ENCODE measurements at places on chromosomes 4 and X.

GRCh38 chr4:139191373-139191772, 14.4 kb upstream of the ELF2 start:
- no peak for DNase-seq

GRCh38 chrX:41661366-41662095, 27.2 kb upstream of the GPR34 start:
- DNase-seq: no peak

- DNase-seq: no peak
These were observed 1.5 kb downstream of the PLS3 start for GRCh38 chrX:115562480-115562847.

- DNase-seq: no peak
These were observed 22.8 kb downstream of the PACRGL start for GRCh38 chr4:20723019-20723418.

GRCh38 chr4:78558410-78558809, 6.8 kb downstream of the ANXA3 start:
- DNase-seq: no peak

DNA sequence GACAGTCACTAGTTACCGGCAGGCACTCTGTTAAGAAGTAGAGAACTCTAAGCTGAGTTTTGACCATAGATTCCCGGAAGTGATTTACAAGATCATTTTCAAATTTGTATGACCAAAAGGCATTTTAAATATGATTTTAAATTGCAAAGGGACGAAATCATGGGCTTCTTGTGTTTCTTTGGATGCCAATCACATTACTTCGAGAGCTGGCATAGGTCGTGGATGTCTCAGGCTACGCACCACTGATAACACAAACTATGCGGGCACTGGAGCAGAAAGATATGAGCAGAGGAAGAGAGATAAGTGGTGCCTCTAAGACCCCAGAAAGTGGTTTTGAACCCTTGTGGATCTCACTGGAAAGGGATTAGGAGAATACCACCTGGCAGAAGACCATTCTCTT, 294.2 kb upstream of the FTHL17 start:
- DNase-seq: no peak

- no peak for DNase-seq
These were observed 28.7 kb downstream of the EFHC2 start for GRCh38 chrX:44314808-44315207.

- DNase-seq: peak; percentile 22
These were observed 93.5 kb downstream of the TNIP2 start for GRCh38 chr4:2662598-2662997.

- peak; percentile 73 for DNase-seq
These were observed 114.0 kb upstream of the ENPEP start for GRCh38 chr4:110361921-110362320.

GRCh38 chr4:25938787-25939186, 24.8 kb downstream of the SMIM20 start:
- no peak for DNase-seq

- DNase-seq: peak; percentile 84
These were observed 7.8 kb downstream of the RBM47 start for GRCh38 chr4:40621592-40622512.

GRCh38 chrX:150833454-150834056, 64.9 kb downstream of the CD99L2 start:
- DNase-seq: no peak

GRCh38 chrX:104270916-104271512, 16.3 kb upstream of the ESX1 start:
- DNase-seq: peak; percentile 2

DNA sequence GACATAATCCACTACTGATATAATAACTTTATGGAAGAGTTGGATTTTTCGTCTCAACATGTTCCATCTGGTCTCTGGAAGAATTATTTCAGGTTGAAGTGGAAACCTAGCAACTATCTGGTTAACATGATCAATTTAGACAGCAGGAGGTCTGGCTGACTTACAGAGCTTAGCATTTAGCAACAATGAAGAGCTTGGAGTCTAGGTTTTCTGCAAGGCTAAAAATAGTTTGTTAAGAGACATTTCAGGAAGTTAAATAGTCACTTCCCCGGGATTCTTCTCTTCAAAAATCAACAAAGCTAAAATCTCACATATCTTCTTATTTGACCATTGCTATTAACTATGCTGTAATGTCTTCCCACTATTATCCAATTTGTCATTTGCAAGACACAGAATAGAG, 418.6 kb upstream of the DIPK2B start:
- peak; percentile 10 for DNase-seq

DNA sequence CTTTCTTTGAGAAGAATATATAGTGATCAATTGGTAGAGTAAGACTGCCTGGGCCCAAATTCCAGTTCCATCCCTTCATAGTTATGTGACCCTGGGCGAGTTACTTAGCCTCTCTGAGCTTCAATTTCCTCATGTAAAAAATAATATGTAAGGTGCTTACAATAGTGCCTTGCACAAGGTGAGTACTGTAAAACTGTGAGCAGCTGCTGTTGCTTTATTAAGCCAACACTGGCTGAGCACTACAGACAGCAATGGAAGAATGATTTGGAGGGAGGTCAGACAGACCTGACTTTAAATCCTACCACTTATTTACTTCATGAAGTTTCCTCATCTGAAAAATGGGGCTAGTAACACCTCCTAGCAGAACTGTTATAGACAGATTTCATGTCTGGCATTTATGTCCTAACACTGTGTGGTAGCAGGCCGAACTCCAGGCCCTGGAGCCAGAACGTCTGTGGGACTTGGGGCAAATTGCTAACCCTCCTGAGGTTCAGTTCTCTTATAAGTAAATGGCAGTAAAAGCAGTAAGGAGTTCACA, 53.8 kb downstream of the RNF150 start:
- no peak for DNase-seq

- peak; percentile 4 for DNase-seq
These were observed 60.9 kb downstream of the NPY5R start for GRCh38 chr4:163404580-163404979.

- DNase-seq: no peak
These were observed 743.3 kb upstream of the AGA start for GRCh38 chr4:178185517-178185916.

GRCh38 chrX:83966347-83966746, 105.4 kb downstream of the CYLC1 start:
- DNase-seq: no peak

- peak; percentile 44 for DNase-seq
These were observed 25.2 kb downstream of the TAF7L start for GRCh38 chrX:101265869-101266428.

DNA sequence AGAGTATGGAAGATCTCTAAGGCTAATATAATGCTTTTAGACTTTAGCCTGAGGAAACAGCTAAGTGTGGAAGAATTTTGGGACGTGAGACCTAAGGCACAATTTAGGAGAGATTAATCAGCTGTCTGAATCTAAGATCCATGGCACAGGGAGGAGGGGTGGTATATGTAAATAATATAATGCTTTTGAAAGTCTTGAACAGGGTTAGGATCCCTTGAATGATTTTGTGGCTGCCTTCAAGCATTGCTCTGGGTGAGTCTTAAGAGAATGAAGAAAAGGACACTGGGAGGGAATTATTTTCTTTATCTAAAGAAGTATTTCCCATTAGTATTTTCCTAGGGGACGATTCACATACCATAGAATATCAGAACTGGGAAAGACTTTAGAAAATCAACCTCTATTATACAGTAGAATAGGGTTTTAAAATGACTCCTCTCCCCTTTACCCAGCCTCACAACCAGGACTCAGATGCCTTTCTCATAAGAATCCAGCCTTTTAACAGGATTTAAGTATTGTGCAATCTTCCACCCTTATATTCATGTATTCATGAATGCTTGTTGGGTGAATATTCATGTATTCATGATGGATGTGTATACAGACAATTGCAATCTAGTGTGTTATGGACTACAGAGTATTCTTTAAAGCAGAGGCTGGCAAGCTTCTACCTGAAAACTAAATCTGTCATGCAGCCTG, 664.2 kb upstream of the CPEB2 start:
- DNase-seq: no peak

DNA sequence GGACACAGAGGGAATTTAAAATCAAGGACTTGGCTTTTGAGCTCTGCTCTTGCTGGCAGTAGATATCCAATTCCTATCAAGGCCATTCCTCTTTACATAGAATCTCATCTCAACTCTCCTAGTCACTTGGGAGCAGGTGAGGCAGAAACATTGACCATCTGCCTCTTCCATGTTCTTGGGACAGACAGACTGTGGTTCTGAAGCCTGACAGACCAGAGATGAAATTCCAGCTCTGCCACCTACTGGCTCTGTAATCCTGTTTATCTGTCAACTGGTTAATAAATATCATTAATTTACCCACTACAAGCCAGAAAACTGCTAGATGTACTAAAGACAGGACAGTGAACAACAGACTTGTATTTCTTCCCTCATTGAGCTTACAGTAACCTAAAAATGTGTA, 300.8 kb downstream of the ADGRL3 start:
- peak; percentile 4 for DNase-seq

DNA sequence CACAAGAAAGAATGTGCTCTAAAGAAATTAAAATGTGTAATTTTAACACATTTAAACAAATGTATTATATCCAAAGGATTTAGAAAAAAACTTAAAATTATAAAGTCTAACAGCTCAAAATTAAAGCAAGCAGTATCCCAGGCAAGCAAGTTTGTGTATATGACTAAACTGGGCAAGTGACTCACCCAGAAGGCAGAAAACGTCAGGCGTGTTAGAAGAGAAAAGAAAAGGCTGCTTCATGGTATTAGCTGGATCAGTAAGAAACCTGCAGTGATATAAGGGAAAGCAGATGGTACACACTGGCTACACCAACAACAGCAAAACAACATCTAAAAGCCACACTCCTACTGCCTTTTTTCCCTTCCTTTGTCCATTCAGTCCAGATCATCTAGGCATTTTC, 250.6 kb upstream of the NDST3 start:
- DNase-seq: peak; percentile 30

DNA sequence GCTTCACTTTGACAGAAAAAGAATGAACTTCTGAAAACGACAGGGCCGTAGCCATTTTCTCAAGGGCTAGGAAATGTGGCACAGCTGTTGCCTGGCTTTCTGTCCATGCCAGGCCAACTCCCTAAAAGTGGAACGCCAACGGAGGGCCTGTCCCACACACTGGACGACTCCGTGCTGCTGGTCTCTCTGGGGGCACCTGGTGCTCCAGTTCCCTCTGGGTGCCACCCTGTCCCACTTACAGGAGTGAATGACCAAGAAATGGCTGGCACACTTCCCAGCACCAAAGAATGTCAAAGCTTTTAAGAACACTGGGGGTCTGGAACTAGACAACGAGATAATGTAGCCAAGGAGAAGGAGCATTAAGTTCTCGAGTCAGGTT, 40.9 kb downstream of the GATB start:
- no peak for DNase-seq

GRCh38 chr4:186104890-186105646, 564 bp downstream of the FAM149A start:
- DNase-seq: no peak

DNA sequence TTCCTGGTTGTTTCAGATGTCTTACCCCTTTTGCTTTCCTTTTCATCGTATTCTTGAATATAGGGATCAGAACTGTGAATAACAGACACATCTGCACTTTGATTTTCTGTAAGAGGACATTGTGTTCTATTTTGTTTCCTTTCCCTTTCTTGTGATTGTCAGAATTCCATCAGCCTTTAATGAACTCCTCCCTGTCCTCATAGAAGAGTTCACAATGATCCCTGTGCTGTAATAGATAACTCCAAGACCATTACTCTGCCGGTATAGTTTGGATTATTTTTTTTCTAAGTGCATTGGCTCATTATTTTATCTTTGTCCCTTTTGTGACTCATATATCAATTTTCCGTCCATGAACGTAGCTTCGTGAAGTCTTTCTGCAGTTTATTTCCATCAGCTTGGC, 59.7 kb upstream of the PRDM8 start:
- no peak for DNase-seq

- no peak for DNase-seq
These were observed 101.7 kb downstream of the CPZ start for GRCh38 chr4:8694226-8694625.

DNA sequence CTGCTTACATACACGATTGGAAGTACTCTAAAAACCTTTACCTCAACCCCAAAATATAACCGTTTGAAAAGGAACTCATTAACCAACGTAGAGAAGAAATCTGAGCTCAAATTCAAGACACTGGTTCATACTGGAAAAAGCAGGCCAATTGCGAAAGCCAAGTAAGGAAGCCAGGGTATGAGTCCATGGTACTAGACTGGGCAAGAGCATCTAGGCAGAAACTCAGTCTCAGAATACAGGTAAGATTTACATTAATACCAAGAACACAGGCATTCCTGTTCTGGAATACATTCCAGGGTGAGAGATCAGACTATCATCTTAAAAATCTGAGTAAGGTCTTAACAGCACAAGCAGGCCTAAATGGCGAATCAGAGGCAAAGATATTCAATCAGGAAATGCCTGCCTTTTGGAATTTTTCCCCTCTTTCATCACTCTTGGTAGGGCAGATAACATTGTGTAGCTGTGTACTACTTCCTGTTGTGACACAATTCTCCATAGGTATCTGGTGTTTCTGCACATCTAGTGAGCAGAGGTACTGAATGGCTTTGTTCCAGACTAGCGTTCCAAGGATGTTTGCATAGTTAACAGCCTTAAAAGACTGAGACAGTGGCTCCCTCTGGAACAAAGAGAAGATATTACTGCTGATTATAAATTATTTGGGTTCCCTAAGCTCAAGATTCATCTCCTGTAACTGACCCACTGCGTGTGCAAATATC, 311.3 kb downstream of the PCDH19 start:
- no peak for DNase-seq

DNA sequence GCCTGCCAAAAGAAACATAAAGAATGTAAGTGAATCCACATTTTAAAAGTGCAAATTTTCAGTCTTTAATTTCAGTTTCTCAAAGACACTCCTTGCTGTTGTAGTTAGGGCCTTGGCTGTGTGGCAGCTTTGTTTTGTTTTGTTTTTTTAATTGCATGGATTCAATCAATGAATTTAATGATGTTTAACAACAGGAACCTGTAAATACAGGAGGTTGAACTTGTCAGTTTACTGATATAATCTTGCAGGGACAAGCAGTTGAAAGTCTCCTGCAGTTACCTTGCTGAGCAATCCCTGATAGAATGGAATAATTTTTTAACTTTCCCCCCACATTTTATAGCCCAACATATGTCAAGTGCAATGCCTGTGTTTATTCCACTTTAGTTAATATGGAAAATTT, 528.3 kb upstream of the PCDH7 start:
- no peak for DNase-seq

DNA sequence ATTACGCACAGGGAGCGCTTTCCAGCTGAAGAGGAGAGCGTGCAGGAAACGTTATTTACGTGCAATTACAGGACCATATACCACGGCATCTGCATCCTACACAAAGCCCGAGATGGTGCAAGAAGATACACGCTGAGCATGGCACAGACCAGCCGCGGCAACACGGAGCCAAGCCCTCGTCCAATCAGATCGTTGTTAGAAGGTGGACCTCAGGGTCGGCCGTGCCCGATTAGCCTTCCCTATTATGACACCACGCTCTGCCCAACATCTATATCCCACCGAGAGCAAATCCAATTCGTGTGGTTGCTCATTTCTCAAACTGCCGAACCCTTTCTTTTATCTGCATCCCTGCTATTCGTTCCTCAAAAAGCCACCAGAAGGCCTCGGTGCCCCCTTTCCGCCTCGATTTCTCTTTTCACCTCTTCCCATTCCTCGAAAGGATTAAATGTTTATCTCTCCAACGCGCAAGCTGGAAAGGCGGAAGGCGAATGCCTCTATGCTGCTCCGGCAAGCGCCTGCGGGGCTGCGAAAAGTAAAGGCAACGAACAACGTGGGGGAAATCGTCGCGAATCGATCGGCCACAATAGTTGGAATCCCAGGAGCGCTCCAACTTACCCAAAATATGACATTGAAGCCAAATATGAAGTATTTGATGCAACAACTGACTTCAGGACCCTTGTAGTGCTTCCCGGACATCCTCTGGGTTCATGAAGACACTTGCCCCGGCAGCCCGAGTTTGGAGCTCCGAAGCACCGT, 702 bp downstream of the TSPAN5 start:
- DNase-seq: peak; percentile 46

Measured in A172 (cell line).